Activated CD4-positive, alpha-beta T cell treated with anti-CD3 and anti-CD28 coated beads, Interleukin-2, amount 10 ng/mL, durations not matched to agents 24 days and 14 days (primary cell): ENCODE measurements at places on chromosomes 7 and 10. TPM values are rescaled to one million over a fixed set of nuclear protein-coding genes. Genes with fewer than 3 reads are reported as not detected.
A peak's percentile ranks its signal among the peaks of the same experiment; 100 is the strongest.

DGKI gene
- 16.2 and 21.4 TPM in 2 replicates for total RNA-seq

NODAL gene
- total RNA-seq: not detected in 2 replicates

SLC35G1 gene
- total RNA-seq: 6.3 and 6.4 TPM in 2 replicates

CHST15 gene
- total RNA-seq: 0.16 and 0.36 TPM in 2 replicates

DNA sequence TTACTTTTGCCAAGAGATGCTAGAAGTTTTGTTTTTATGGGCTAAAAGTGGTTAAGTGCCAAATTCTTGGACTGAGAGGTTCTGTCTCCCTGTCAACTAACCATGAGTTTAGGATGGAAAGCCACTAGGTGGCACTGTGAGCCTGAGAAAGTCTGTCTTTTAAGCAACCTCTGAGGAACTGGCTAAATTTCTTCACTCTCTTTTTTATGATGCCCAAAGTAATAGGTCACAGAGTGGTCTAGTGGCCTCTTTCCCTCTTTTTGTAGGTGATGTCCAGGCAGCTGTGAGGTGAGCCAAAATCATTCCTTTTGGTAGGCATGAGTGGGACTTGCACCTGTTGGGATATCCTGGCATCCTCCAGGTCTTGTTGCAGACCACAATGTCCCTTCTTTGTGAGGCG lies 56.8 kb downstream of the SND1 start:
- DNase-seq: peak; percentile 92

- DNase-seq: no peak
Measured at GRCh38 chr10:89235073-89235798, 16.3 kb downstream of the LIPA start.

GRCh38 chr7:74388880-74389415 lies 64.8 kb upstream of the GTF2IRD1 start:
- DNase-seq: no peak

- DNase-seq: no peak
Measured at GRCh38 chr10:80158126-80158525, 25.6 kb downstream of the PLAC9 start.

DNA sequence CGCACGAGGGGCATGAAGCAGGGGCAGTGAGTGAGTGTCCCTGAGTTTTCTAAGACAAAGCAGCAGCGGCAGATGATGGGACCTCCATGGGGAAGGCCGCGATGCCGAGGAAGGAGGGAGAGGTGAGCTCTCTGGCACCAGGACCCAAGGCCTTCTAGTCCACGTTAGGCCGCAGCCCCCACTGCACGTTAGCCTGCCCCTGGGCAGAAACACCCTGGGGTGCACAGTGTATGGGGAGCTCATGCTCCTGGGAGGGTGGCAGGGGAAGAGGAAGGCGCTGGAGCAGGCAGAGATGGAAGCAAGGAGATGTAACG lies 97.3 kb upstream of the IKZF1 start:
- no peak for DNase-seq
